ENCODE measurements at places on chromosomes 4 and X.

DNA sequence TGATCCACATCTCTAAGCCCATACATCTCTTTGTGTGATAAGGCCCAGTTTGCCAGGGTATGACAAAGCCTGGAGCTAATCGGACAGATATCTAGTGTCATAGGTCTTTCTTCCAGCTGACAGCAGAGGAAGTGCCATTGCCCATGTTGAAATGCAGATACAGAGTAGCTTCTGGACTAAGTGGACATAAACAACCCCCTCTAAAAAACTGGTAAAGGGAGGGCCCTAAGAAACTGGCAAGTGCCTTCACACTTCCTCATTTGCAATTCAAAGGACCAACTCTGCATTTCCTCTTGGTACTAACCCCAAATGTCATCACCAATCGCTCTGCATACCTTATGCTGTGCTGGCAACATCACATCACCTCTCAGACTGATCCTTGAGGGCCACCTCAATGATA is 20.8 kb downstream of the ARHGEF6 start:
- no peak for DNase-seq

- DNase-seq: no peak
Measured at GRCh38 chr4:138595731-138596460, 353.7 kb upstream of the SLC7A11 start.

DNA sequence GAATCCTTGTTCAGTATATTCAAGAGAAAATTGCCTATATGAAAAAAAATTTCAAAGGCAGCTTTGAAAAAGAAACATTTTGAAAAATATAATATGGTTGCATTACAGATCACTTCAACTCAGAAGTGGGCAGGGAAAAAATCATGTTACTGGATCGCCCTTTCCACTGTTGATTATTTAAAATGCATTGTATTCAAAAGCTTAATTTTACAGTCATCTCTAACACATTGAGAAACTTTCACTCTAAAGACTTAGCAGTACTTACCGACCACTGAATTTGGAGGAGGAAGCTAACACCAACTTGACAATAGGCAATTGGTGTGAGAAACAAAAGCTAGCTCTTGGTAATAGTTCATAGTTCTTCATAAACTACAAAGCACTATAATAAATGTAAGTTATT is 101.9 kb downstream of the CEP135 start:
- DNase-seq: no peak

DNA sequence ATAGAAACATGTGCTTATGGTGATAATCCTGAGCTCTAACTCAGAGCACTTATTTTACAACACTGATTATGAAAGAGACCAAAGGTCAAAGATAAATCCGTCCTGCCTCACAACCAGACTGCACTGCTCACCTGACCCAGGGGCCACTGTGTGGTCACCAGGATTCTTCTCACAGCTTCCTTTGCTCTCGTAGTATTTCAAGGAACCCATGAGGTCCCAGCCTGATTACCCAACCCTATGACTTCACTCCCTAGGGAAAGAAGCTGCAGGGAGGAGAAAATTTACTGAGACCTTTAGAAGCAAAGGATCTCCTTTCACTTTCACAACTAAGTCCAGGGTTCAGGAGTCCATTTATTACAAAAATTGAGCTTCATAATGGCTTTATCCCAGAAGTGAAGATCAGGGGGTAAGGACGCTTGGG is 9.6 kb downstream of the SLC25A5 start:
- no peak for DNase-seq

- no peak for DNase-seq
Measured at GRCh38 chrX:153687121-153688039, at the start of gene SLC6A8. SLC6A8 (plus strand) TSS chrX:153687926; CDS start chrX:153688575, 649 bp downstream.

DNA sequence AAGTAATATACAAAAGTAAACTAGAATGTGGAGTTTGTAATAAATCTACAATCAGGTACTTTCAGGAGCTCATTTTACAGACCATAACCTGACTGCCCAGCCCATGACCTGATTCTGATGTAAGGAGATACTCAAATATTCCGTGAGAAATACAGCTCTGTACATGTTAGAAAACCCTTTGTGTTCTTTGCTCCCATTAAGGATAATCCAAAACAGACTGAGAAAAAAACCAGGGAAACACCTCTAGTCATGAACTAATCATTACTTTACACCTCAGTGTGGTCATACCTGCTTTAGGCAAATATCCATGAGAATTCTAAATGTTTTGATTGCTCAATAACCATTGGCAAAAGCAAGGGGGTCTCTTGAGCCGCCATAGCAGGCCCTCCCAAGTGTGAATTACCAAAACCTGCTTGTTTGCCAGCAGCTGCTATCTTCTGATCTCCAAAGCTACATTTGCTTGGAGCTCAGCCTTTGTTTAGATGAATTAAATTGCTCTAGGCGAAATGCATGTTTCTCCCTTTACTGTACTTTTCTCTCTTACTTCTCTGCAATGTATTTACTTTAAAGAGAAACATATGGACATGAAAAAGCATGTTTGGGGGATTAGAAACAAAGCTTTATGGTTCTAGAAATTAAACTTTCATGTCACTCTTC is 79.1 kb downstream of the ANKRD50 start:
- DNase-seq: no peak

DNA sequence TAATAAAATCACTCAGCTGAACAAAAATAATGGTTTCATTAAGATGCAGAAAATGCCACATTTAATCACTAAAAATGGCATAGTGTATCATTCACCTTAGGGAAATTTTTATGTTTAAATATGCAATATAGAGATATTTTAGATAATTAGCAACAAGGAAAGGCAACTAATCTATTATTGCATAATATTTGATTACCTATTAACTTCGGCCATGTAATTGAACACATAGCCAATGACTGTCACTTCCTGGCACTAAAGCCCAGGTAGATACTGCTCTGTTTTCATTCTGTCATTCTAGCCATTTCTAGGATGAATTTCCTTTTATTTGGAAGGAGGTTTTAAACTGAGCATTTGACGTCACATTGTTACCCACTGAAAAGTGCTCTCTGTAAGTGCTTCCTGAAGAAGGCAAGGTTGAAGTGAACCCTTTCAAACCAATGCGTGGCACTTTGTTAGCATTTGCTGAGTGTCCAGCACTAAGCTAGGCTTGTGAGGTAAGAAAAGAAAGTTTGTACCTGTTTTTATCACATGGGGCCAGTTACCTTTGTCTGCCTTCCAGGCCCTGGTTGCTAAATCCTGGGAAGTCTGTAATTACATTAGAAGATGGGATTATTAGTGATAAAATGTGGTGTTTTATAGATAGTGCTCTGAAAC is 67.8 kb upstream of the LSM6 start:
- no peak for DNase-seq

GRCh38 chrX:45868425-45868824 is 667.7 kb upstream of the DIPK2B start:
- DNase-seq: no peak

GRCh38 chrX:8873956-8874355 is 72.8 kb upstream of the FAM9A start:
- no peak for DNase-seq

GRCh38 chr4:48944756-48945241 is 38.2 kb upstream of the OCIAD2 start:
- DNase-seq: no peak

DNA sequence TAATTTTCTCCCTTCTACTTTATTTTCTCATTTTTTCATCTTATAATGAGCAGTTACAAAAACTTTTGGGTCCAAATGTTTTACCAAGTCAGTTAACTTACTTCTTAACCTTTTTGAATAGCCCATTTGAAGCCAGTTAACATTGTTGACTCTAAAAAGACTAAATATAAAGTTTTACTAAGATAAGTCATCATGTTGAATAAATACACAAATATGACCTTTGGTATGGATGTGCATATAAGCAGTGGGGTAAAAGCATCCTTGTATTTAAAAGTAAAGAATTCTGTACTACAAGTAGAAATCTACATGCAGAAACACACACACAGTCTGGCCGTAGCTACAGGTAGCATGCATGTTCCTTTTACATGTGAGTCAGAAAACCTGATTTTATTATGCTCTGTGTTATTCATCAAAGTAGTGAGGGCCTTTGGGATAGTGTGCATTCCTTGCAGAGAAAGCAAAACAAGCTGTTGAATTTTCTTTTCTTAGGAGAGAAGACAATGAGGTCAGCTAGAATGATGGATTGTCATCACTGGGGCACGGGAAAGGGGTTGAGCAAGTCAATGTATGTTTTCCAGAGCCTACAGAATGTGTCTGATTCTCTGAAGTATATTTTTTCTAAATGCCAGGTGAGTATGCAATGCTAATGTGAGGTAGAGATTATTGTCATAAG is 533.2 kb upstream of the AGA start:
- no peak for DNase-seq

GRCh38 chrX:102138064-102138463 is 4.2 kb downstream of the TCEAL6 start:
- no peak for DNase-seq

DNA sequence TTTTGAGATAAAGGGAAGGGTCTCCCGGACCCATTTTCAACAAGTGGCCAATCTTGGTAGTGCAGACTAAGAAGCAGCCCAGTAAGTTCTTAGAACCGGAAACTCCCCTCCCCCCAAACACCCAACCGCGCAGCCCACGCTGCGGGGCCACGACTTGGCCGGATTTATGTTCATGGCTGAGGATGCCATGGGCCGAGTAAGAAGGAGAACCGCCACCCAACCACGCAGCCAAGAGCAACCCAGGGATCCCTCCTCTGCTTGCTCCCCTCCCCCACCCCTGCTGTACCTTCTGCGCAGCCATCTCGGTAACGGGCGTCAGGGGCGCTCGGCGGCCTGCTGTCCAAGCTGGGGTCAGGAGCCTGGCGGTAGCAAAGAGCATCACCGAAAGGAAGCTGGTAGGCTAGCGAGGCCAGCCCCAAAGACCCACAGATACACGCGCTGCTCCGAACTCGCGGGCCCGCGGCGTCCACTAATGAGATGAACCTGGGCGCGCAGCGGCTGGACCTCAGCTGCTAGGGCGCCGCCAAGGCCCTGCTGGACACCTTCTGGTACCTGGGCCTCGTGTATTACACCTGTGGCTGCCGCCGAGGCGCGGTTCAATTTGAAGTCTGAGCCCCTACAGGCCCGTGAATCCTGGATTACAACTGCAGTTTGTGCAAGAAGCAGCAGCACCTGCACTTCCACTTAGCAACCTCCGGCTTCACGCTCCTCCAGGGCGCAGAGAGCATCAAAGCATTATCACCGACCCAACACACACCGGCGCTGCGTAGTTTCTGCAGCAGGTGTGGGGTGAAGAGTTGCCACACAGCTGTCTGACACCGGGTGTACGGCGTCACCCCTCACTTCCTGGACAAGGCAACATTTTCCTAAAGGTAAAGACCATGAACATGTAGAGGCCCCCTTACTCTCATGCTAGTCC is 63.4 kb downstream of the NUDT10 start:
- peak; percentile 48 for DNase-seq

DNA sequence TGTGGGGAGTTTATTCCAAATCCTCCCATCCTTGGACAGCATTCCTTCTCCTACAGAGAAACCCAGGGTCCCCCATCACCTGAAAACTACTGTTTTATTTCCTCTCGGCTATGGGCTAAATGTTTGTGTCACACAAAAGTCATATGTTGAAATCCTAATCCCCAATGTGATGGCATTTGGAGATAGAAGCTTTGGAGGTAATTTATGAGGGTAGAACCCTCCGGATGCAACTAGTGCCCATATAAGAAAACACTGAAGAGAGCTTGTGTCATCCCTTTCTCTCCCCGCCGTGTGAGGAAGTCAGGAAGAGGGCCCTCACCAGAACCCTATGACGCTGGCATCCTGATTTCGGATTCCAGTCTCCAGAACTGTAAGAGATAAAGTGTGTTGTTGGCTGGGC is 127.8 kb upstream of the NOCT start:
- DNase-seq: no peak

DNA sequence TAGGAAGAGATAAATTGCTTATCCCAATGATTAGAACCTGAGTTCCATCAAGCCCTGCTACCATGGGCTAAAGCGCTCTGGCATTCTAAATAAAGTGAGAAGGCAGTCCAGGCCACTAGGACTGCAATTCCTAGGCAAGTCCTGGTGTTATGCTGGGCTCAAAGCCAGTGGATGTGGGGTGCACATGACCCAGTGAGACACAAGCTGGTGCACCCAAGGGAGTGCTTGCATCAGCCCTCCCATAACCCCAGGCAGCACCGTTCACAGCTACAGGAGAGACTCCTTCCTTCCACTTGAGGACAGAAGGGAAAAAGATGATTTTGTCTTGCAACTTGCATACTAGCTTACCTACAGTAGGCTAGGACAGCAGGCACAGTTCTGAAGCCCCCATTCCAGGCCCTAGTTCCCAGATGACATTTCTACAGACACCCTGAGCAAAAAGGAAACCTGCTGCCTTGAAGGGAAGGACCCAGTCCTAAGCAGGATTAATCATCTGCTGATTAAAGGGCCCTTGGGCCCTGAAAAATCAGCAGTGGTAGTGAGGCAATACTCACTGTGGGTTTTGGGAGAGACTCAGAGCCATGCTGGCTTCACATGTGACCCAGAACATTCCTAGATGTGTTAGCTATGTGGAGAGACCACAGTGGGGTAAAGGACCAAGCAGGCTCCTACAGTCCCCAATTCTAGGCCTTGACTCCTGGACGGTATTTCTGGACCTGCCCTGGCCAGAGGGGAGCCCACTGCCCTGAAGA is 77.8 kb downstream of the KLHL13 start:
- no peak for DNase-seq

- DNase-seq: no peak
Measured at GRCh38 chr4:22369901-22370562, 145.8 kb downstream of the ADGRA3 start.

DNA sequence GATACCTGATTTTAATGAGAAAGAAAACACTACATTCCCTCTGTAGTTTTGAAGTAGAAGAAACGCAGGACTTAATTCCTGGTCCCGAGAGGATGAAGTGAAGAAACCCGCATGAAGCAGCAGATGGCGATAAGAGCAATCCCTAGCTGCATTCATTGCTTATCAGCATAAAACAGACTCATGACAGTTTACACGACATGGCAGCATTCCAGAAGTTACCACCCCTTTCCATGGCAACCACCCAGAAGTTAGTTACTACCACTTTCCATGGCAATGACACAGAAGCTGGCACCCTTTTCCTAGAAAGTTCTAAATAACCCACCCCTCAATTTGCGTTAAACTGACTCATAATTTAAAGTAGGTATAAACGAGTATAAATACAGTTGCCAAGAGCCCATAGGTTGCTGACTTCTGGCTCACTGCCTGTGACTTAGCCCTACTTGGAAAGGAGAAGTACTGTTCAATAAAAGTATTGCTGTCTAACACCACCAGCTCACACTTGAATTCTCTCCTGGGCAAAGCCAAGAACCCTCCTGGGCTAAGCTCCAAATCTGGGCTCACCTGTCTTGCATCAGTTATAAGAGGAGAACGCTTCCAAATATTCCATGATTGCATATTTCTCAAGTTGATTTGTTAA is 5.5 kb upstream of the XAGE2 start:
- DNase-seq: no peak

DNA sequence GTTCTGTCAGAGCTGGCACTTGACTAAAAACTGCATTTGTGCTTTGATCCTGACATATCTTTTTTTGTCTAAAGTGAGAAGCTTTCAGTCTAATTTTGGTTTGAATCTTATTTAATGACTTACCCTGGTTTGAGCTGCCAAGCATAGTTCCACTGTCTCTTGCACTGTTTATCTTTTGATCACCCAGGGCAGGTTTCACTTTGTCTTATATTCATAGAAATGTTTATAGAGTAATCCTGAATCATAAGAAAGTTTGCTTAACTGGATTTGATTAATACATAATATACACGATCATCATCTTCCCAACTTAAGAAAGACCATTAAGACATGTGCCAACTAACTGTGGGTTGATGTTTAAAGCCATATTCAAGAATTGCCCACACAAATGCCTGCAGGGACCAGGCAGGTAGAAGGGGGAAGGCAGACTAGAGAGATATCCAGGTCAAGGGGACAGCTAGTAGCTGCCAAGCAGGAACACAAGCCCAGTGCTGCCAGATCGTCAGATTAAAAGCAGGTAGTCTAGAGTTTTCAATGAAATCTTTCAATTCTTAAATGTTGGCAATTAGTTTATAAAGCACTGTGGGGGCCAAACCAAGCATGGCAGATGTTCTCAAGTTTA is 1.9 kb downstream of the GK start:
- no peak for DNase-seq

All from activated CD4-positive, alpha-beta T cell treated with anti-CD3 and anti-CD28 coated beads for 1 hour (primary cell).